ENCODE measurements at places on chromosomes 5 and 9. TPM values are rescaled to one million over a fixed set of nuclear protein-coding genes. Genes with fewer than 3 reads are reported as not detected.

The MRPS27 gene
- polyA plus RNA-seq, result 51.1 TPM

The IFT74 gene
- 8.4 TPM for polyA plus RNA-seq

The PCDHB10 gene
- 1.1 TPM for polyA plus RNA-seq

The EGR1 gene
- 3.4 TPM for polyA plus RNA-seq

The LRRTM2 gene
- not detected for polyA plus RNA-seq

The NEK6 gene
- 9.7 TPM for polyA plus RNA-seq

The CCDC187 gene
- 0.01 TPM for polyA plus RNA-seq

The ELAVL2 gene
- 0.27 TPM for polyA plus RNA-seq

The PLAC8L1 gene
- polyA plus RNA-seq, result not detected

The SPATA6L gene
- polyA plus RNA-seq, result 3.4 TPM

- DNase-seq, result peak; percentile 86
Measured at GRCh38 chr9:95516734-95517558, at the start of gene PTCH1. TSS of gene PTCH1 (minus strand) at chr9:95516971.

- DNase-seq, result no peak
Measured at GRCh38 chr5:170254056-170254455, 21.3 kb downstream of the C5orf58 start.

GRCh38 chr5:58404734-58405133 lies 55.2 kb downstream of the PLK2 start:
- DNase-seq, result no peak

DNA sequence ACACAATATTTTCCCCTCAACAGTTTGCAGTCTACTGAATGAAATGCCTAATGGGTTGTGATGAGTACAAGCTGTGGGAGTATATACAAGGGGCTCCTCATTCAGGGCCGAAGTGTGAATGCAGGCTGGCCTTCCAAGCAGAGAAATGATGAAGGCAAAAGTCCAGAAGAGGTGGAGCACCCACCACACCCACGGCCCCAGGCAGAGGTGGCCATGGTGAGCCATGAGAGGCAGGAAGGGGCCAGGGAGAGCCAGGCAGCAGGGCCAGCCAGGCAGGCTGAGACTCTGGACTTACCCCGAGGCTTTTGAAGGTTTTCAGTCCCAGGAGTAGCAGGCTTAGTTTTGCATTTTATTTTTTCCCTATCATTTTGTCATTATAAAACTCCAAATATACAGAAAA lies 218.1 kb downstream of the AUH start:
- DNase-seq, result no peak

DNA sequence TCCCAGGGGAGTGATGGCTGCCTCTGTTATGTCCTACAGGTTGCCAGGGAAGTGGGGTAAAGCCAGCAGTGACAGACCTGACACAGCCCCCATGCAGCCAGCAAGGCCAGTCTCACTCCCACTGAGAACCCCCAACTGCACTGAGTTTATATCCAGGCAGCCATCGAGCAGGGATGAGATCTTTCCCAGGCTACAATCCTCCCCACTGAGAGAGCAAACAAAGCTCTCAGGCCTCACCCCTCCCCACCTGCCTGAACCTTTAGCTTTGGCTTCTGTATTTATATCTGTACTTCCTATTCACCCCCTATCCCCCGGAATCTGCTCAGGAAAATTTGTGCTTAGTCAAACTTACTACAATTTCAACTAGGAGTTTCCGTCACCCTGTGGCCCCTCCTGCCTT lies 284.1 kb downstream of the FAM170A start:
- DNase-seq, result no peak

DNA sequence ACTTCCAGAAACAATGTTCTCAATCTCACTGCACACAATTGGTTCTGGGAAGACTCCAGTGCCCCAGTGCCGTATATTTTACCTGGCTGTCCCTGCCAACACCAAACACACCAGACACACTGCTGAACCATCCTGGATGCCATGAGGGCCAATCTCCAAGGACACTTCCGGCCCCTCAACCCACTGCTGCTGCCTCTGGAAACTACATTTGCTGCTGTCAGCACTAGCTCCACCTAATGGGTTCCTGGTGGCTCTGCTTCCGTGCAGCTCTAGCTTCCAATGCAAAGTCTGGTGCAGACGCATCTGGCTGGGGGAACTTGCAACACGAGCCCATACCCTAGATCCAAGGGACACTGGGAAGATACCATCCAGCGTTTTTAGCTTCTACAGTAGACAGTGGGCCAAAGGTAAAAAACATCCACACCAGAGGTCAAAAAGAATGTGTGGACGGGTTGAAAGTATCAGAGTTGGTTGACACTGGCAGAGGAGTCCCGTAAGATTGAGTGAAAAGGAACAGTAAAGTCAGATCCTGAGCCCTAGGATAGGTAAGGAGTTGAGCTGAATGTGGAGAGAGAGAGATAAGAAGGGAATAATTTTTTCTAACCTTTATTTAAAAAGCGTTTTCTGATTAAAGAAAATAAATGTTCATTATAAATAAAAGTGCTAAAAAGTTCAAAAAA lies 99.7 kb upstream of the KIF2A start:
- no peak for DNase-seq

DNA sequence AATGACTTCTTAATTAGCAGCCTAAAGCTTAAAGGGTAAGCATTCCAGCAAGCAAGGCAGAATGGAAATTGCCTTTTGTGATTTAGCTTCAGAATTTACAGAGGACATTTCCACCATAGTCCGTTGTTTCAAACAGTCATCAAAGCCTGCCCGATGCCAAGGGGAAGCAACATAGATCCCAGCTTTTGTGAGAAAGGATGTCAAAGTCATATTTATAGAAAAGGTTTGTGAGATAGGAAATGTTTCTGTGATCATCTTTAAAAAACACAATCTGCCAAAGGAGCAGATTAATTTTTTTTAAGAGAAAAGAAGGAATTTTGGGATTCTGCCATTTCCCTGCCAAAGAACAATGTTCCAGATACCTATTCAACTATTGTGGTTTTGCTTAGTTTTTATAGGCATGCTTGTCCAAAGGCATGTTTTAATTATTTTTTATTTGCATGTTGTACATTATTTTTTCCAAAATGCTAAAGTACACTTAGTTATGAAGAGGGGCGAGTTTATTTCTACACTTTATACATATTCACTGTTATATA lies 346.9 kb downstream of the ZNF608 start:
- DNase-seq, result no peak

DNA sequence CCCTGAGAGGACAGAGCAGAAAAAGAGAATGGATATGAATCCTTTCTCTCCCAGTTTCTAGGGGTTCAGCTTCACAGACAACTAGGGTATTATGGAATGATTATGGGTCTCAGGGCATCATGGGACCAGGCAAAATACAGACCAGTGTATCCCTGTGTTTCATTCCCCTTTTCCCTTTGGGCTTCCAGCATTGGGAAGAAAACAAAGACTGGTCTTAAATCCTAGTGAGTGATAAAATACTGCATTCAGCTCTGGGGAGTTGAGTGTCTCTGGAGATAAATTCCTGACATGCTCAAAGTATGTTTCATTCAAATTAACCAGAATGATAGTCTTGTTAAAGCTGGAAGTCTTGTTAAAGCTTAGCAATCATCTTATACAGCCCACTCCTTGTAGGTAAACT lies 2.4 kb upstream of the POU4F3 start:
- no peak for DNase-seq

GRCh38 chr5:41796061-41796460 lies 74.2 kb downstream of the OXCT1 start:
- DNase-seq, result no peak

DNA sequence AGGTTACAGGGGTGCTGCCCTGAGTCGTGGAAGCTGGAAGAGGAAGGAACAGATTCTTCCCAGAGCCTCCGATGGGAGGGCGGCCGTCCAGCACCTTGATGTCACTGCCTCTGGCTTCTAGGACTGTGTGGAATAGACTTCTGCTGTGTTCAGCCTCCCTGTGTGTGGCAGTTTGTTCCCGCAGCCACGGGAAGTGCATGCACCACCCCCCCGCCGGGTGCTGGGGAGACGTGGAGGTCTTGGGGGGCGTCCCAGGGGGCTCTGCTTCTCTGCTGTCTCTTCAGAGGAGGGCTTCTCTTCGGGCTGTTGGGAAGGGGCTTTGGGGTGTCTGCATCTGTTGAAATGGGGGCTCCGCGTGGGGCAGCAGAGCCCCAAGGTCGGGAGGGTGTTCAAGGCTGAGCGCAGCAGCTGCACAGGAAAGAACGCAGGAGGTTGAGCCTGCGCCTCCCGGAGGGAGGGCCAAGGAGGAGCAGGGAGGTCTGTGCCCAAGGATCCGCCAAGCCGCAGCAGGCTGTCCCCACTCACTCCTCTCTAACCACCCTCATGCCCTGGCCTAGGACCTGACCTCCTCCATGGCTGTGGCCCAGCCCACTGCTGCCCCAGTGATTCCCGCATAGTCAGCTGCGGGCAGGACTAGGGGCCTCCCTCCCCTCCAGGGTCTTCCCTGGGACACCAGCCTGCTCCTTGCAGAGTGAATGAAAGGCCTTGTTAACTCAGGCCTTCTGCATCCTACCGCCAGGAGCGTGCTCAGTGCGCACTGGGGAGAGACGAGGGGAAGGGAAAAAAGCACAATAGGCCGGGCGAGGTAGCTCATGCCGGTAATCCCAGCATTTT lies 45.0 kb downstream of the ROPN1L start:
- DNase-seq, result no peak

DNA sequence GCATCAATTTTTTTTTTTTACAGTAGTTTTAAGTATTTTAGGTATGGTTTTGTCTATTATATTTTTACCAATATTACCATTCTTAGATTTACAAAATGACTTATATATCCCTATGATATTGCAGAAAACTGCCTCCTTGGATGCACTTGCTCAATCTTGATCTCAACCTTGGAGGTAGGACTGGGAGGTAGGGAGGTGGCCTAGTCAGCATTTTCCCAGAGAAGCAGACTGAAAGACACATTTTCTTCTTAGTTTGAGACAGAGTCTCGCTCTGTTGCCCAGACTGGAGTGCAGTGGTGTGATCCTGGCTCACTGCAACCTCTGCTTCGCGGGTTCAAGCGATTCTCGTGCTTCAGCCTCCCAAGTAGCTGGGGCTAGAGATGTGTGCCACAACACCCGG lies 175.3 kb upstream of the SH3GL2 start:
- DNase-seq, result no peak

GRCh38 chr9:106334081-106334480 lies 528.9 kb upstream of the ZNF462 start:
- DNase-seq, result no peak

DNA sequence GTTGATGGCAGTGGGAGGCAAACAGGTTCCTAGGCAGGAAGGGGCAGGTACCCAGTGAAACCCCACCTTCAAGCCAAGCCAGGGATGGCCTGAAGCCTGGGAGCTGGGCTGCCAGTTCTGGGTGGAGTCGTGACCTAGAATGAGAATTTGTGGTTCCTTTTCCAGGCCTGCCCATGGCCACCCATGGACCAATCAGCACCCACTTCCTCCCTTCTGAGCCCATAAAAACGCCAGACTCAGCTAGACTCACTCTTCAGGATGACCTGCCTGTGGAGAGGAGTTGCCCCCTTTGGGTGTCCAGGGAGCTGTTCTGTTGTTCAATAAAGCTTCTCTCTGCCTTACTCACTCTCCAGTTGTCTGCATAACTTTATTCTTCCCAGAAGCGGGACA lies 144.0 kb upstream of the MRPS30 start:
- no peak for DNase-seq

- peak; percentile 58 for DNase-seq
Measured at GRCh38 chr5:145838276-145838675, 3.1 kb upstream of the PRELID2 start.

GRCh38 chr9:131319486-131319885 lies 30.0 kb downstream of the PLPP7 start:
- no peak for DNase-seq

DNA sequence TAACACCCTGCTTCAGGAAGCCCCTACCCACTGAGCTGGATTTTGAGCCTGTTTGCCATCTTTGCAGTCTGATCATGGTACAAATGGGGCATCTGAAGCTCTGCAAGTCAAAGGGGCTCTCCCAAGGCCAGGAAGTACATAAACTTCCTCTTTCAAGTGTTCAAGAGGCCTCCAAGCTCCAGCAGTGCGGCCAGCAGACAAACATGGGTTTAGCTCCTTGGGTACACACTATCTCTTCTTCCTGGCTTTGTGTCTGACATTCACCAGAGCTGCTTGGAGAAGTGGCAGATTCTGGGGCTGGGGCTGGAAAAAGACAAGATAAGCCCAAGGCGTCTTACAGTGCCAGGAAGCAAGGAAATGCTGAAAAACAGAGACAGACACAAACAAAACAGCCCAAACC lies 34.1 kb downstream of the LAMC3 start:
- DNase-seq, result no peak

DNA sequence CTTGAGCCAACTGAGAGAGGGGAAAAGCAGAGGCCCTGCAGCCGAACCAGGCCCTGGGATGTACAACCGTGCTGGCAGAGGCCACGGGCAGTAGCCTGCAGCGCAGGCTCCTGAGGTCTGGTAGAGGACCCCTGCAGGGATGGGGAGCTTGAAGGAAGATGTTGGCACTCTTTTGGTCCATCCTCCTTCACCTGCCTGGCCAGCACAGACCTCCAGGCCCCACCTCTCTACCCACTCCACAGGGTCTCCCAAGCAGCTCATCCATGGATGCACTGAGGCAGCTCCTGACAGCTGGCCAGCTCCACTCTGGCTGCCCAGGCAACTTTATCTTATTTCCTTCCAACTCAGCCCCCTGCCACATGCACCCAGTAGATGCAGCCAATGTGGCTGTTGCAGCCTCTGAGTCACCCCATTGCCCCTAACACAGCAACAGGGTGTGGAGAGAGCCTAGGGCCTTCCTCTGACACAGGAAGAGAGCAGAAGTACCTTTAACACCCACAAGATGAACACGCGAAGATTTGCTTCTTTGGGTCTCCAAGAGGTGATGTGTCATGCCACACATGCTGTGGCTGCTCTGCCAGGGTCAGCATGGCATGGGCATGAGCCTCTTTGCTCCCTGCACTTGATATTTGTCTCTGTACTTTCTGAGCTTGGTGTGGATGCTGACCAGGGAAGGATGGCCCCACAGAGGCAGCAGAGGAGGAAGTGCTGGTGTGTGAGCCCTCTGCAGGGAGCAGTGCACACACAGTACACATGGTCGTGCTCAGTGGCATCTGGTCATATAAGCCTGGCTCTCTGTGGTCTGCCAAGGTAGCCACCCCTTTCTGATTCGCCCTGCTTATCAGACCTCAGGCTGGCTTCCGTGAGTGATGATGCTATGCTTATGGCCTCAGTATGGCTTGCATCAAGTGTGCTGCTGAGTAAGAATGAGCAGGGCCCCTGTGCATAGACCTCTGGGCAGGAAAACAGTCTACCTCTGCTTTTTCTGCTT lies 117.2 kb downstream of the NRG2 start:
- no peak for DNase-seq

- DNase-seq, result peak; percentile 60
Measured at GRCh38 chr5:132813599-132814502, 749 bp downstream of the SOWAHA start.

DNA sequence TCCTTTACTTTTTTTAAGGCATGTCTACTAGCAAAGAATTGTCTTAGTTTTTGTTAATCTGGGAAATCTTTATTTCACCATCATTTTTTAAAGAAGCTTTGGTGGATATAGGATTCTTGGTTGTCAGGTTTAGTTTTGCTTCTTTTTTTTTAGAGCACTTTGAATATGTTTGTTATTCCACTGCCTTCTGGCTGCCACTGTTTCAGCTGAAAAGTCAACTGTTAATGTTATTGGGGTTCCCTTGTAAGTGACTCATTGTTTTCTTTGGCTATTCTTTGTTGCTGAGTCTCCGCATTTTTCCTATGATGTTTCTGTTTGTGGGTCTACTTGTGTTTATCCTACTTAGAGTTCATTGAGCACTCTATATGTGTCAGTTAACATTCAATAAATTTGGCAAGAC lies 44.4 kb downstream of the PHAX start:
- no peak for DNase-seq
